ENCODE measurements at places on chromosomes 3 and 15.
A peak's percentile ranks its signal among the peaks of the same experiment; 100 is the strongest.

DNA sequence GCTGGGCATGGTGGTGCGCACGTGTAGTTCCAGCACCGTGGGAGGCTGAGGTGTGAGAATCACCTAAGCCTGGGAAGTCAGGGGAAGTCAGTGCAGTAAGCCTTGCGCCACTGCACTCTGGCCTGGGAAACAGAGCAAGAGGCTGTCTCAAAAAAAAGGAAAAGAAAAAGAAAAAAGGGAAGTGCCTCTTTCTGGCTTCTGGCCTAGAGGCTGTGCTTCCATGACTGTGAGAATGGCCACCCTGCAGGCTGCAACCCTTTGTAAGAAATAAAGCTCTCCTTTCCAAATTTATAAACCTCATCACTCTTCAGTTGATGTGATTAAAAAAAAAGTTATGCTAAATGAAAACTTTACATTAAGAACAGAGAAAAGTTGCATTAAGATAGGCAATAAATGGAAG is 774.3 kb downstream of the TUSC7 start:
- DNase-seq: no peak

DNA sequence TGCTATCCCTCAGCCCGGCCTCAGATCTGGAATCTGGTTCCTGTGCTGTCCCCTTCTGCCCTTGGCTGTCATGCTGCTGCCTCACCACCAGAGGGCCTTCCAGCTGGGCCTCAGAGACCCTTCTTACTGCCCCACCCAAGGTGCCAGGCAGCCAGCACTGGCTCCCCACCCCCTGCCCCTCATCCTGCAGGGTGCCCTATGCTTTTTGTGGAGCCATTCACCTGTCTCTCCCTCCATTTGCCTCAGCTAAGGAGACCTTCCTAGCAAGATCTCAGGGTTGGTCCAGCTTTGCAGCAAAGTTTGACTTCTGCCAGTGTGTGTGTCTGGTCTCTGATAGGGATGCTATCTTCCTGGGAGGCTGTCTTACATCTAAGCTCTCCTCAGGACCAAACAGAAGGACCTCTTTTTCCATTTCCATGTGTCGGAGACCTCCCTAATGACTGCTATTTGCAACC is 1.9 kb upstream of the VWA5B2 start:
- DNase-seq: peak; percentile 30

- DNase-seq: no peak
Observed at GRCh38 chr15:34804113-34804512, 8.8 kb upstream of the ACTC1 start.

- no peak for DNase-seq
Observed at GRCh38 chr15:65576664-65577063, 34.3 kb downstream of the INTS14 start.

- no peak for DNase-seq
Observed at GRCh38 chr3:110789315-110789714, 282.3 kb upstream of the NECTIN3 start.

DNA sequence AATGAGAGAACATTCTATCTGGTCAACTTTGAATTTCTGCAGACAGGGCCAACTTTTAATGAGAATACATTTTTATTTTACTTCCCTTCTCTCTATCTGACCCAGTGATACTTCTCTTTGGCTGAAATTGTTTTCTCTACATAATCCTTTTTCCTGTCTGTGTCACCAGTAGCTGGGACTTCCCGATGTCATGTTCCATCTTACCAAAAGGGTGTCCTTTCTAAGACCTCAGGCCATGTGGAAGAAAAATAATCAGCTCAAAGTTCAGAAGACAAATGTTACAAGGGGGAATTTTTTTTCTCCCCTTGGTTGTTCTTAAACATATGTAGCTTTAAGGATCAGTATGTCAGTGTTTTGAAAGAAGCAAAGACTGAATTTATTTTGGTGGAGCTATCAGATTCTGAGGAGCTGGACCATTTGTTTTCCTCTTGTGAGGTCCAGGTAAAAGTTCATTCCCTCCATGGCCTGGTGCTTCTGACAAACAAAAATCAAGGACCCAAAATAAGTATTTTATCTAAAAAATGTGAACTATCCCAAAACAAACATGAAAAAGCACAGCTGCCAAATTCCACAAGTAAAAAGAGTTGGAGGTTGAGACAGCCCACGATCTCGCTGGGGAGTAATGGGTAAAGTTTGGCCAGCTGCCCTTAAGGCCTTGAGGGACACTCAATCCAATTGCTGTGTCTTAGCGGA is 859.4 kb upstream of the NR2F2 start:
- DNase-seq: no peak

DNA sequence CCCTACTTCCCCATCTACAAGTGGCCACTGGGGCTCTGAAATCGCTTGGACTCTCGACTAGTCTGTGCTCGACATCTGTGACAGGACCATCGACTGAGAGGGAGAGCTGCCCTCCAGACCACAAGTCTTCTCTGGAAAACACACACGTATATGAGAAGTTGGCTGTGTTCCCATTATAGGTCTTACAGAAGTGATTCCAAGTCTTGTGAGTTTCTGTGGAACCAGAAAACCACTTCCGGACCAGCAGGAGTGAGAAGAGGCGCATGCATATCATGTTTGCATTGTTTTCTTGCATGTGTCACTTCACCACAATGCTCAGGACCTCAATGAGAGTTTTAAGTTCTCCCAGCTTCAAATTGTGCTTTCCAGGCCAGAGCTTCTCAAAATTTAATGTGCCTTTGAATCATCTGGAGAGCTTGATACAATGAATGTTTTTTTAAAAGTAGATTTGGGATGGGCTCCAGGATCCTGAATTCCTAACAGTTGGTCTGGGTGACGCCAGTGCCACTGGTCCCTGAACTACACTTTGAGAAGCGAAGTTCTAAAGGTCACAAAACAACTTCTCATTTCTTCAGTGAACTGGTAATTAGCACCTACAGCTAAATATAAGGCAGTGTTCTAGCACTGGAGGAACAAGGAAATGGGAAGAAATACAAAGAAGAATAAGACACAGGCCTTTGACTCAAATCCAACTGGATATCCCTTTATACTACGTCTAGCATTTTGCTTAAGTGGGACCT is 15.7 kb downstream of the LIPC start:
- DNase-seq: no peak

GRCh38 chr3:24830230-24831152 is 335.8 kb upstream of the THRB start:
- no peak for DNase-seq

DNA sequence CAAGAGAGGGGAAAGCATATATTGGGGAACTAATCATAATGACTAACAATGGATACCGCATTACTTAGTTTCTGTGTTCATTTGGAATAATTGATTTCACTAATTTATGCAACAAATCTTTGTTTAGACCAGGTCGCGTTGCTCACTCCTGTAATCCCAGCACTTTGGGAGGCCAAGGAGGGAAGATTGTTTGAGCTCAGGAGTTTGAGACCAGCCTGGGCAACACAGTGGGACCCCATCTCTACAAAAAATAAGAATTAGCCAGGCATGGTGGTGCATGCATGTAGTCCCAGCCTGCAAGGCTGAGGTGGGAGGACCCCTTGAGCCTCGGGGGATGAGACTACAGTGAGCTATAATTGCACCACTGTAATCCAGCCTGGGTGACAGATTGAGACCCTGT is 585.7 kb upstream of the CBLB start:
- DNase-seq: no peak

- no peak for DNase-seq
Observed at GRCh38 chr3:52004163-52004787, 8.6 kb upstream of the RPL29 start.

- no peak for DNase-seq
Observed at GRCh38 chr15:27414168-27414870, 443.3 kb downstream of the GABRG3 start.

GRCh38 chr3:38566215-38566528 is 70.0 kb downstream of the EXOG start:
- no peak for DNase-seq

- DNase-seq: no peak
Observed at GRCh38 chr15:92123962-92124656, 269.6 kb upstream of the ST8SIA2 start.

- peak; percentile 8 for DNase-seq
Observed at GRCh38 chr3:108153451-108153981, 62.7 kb upstream of the CD47 start.

DNA sequence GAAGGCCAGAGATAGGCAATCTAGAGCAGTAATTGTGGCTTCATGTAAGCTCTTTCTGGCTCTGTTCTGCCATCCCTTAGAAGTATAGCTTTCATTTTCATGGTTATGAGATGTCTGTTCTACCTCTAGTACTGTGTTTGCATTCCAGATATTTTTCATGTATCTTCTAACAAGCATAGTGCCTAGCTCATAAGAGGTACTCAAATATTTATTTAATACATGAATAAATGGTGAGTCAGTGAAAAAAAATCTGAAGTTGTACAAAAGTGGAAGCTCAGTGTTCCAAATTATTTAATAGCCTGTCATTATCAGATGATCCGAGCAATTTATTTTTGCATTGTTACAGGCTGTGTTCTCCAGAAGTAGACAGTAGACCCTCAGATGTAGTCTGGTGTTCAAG is 64.3 kb downstream of the OXSM start:
- DNase-seq: no peak

DNA sequence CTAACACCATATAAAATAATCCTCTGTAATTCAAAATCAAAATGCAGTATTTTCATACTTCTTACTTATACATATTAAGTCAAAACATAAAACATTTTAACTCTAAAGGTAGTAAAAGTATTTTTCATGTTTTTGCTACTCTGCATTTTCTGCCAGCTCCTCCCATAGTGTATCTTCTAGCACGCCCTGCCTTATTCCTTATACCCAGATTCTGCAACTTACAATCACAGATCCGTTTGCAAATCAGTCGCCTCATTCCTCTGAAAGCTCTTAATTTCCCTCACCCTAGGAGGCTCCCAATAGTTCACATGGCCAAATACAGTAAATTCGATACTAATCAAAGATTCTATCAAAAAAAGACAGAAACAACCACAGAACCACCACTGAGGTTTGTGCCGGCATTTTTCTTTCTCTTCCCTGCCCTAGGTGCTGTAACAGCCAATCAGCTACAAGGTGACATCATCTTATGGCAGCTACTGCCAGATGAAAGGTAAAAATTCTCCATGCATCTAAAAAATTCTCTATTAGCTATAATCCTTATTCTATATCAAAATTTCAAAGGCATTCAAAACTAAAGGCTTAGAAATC is 72.9 kb downstream of the CLASP2 start:
- DNase-seq: no peak

- DNase-seq: no peak
Observed at GRCh38 chr3:72145506-72146380, 360.8 kb upstream of the PROK2 start.

DNA sequence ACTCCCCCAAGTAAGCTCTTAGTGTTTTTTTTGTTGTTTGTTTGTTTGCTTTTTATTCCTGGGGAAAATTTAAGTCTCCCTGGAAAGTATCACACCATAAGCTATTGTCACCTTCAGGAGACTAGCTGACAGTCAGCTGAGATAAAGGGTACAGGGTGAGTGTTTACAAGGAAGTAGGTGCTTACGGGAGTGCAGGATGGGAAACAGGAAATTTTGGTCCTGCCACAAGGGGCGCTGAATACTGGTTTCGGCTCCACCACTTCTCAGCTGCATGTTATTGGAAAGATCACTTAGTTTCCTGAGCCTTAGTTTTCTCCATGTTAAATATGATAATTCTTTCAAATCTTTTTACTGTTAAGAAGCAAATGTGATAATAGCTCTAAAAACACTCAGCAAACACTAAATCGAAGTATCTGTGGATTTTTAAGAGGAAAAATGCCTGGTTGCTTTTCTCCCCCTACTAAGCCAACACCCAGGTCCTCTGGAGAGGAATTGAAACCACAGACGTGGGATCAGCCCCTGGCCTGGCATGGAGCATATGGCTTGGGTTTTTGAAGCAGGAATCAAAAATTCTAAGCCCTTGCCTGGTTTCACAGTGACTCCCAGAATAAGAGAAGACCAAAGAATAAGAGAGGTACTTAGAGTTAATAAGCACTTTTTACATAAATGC is 90.7 kb downstream of the SCN11A start:
- DNase-seq: peak; percentile 44

- DNase-seq: no peak
Observed at GRCh38 chr3:178485756-178486155, 50.5 kb upstream of the KCNMB2 start.

DNA sequence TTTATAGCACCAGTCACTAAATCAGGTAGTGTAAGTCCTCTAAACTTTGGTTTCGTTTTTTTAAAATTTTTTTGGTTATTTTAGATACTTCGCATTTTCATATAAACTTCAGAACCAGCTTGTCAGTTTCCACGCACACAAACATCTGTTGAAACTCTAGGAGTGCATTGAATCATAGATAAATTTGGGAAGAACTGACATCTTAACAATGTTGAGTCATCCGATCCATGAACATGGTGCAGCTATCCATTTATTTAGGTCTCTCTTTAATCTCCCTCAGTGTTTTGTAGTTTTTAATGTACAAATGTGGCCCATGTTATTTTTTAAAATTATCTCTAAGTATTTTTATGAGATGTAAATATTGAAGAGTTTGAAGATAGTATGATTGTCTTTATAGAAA is 17.7 kb downstream of the TICRR start:
- no peak for DNase-seq

DNA sequence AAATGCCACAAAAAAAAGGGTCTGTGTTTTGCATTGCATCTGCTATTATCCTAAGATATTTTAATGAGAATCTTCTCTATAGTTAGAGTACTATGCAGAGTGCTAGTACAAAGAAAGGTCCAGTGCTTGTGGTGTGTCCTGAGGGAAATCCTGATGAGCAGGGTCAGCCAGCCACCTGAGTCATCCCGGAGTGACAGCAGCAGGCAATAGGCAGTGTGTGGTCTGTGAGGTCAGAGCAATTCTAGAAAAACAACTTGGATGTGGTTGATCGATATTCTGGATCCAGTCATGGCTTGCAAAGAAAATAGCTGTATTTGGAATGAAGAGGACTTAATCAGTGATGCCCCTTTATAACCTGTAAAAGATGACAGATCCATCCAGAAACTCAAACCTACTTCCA is 119.2 kb downstream of the CTNNB1 start:
- no peak for DNase-seq

GRCh38 chr3:152811974-152812760 is 22.8 kb upstream of the P2RY1 start:
- DNase-seq: no peak

GRCh38 chr3:70531063-70531657 is 218.7 kb upstream of the MDFIC2 start:
- DNase-seq: no peak

- DNase-seq: peak; percentile 56
Observed at GRCh38 chr3:160707187-160707794, 30.3 kb downstream of the ARL14 start.

- no peak for DNase-seq
Observed at GRCh38 chr15:87916208-87916607, 340.3 kb downstream of the NTRK3 start.

- DNase-seq: no peak
Observed at GRCh38 chr15:66685638-66686150, 16.3 kb upstream of the SMAD6 start.

- DNase-seq: peak; percentile 34
Observed at GRCh38 chr15:48802867-48803266, 8.0 kb downstream of the CEP152 start.

DNA sequence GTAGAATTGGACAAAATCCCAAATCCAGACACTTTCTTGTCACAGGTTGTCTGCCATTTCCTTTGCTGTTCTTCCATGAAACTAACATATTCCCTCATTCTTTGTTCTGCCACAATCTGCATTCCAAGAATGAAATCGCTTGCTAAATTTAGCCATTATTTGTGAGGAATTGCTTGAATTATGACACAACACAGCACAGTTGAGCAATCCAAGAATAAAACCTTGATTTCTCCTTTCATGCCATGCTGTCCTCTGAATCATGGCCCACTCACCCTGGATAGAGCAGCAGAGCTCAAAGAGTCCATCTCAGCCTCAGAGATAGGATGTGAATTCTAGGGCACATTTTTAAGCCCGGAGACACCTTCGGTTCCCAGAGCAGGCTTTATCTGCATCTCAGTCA is 35.2 kb upstream of the GREM1 start:
- no peak for DNase-seq

GRCh38 chr15:25671132-25671531 is 192.0 kb downstream of the ATP10A start:
- DNase-seq: no peak
